H54 (cell line): ENCODE measurements at places on chromosomes 11 and 22.

DNA sequence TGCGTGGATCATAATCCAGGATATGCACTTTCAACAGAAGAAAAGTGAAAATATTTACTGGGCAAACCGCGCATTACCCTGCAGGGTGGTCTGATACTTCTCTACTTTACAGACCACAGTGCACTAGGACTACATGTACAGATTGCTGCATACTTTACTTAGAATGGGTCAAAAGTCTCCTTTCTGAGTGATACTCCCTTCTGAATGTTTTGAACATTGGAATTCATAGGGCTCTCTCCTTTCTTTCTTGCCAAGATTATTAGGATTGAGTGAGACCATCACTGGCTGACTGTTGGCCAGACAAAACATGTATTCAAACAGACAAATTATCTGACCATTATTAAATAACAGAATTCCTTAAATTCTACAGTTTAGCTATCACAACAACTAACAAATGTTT, 6.6 kb upstream of the FIBIN start:
- no peak for DNase-seq

- DNase-seq, result no peak
Measured at GRCh38 chr11:114075344-114075610, 15.8 kb downstream of the ZBTB16 start.

- DNase-seq, result no peak
Measured at GRCh38 chr22:46061501-46062231, 84.7 kb upstream of the WNT7B start.

GRCh38 chr11:36104660-36104992, 160.8 kb downstream of the LDLRAD3 start:
- DNase-seq, result no peak
